CMK (cell line): ENCODE measurements at places on chromosomes 4 and X.

- DNase-seq = no peak
Observed at GRCh38 chrX:110252711-110253110, 65.2 kb downstream of the AMMECR1 start.

- no peak for DNase-seq
Observed at GRCh38 chrX:20263474-20263873, 3.2 kb downstream of the RPS6KA3 start.

GRCh38 chr4:81424816-81425755, 46.6 kb downstream of the RASGEF1B start:
- DNase-seq = no peak

DNA sequence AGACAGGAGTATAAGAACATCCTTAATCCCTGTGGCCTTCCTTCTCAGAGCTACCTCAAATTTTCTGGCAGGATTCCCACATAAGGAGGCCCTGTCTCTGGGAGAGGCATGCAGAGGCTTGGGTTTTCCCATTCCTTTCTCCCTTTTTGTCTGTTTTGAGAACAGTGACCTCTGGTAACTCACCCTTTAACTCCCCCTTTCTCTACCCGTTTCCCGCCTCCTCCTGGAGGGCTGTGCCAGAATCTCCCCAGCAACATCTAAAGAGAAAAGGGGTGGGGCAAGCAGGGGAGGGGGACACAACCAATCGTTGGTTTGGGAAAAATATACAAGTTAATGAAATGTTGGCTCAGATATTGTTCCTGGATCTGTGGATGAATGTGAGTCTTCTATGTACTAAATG, 303.7 kb upstream of the IRS4 start:
- no peak for DNase-seq

- DNase-seq = no peak
Observed at GRCh38 chr4:58603951-58604350, 1493.8 kb upstream of the IGFBP7 start.

DNA sequence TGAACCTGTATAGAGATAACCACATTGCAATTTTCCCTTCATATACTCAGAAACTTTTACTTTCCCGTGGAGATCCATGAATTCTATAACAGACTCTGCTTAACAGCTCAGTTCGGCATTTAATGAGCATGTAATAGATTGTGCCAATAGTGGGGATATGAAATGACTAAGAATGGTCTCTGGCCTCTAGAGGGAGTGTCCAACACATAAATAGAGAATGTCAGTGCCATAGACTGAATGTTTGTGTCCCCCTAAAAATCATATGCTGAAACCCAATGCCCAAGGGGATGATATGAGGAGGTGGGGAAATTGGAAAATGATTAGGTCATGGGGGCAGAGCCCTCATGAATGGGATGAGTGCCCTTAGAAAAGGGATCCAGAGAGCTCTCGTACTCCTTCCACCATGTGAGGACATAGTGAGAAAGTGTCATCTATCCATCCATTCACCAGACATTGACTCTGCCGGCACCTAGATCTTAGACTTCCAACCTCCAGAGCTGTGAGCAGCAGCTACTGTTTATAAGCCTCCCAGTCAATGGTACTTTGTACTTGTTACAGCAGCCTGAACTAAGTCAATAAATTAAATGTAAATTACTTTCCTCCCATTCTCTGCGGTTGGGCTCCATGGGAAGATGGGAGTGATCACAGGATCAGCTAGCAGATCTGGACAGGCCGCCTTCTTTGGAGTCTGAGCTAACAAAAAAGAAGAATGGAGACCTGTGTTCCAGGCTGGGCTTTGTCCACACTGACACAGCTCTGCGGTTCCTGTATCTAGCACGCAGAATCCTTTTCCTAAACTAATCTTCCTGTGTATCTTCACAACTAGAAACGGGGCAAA, 28.1 kb upstream of the HPSE start:
- DNase-seq = no peak

DNA sequence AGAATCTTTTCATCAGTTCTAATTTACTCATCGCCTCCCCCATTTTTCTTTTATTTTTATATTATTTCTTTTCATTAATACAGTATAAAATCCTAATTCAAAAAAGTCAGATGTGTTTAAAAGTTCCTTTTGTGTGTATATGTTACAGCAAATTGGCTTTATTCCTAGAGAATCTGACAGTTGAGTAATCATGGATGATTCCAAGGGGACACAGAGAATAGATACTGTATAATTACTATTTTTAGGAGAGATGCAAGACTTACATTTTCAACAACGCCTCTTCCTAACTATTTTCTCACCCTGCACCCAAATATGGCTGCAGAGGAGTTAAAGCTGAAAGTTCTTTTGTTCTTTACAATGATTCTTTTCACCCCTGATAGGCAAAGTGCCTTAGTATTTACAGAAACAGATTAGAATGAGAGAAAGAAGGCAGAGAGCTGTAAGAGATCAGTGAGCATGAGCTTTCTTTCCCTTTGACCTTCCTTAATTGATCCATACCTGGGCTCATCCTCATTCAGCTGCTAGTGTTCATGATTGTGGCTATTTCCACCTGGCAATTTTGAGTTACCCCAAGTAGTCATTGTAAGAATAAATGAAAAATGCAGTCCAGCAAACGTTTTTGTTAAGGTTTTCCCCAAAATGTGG, 210.8 kb downstream of the SLC4A4 start:
- DNase-seq = no peak

- no peak for DNase-seq
Observed at GRCh38 chr4:125049711-125050110, 265.0 kb upstream of the FAT4 start.

- no peak for DNase-seq
Observed at GRCh38 chr4:26647523-26648224, 63.8 kb downstream of the TBC1D19 start.

GRCh38 chr4:185587427-185588161, 52.3 kb upstream of the PDLIM3 start:
- DNase-seq = no peak

GRCh38 chr4:15163284-15163645, 161.0 kb downstream of the CPEB2 start:
- DNase-seq = no peak

- no peak for DNase-seq
Observed at GRCh38 chr4:156018383-156018782, 64.7 kb upstream of the CTSO start.

GRCh38 chr4:3250438-3250955, 1.5 kb downstream of the MSANTD1 start:
- DNase-seq = no peak

GRCh38 chrX:125505207-125505606, 185.5 kb downstream of the TEX13C start:
- no peak for DNase-seq

GRCh38 chr4:41561244-41561643, 23.3 kb downstream of the LIMCH1 start:
- no peak for DNase-seq

DNA sequence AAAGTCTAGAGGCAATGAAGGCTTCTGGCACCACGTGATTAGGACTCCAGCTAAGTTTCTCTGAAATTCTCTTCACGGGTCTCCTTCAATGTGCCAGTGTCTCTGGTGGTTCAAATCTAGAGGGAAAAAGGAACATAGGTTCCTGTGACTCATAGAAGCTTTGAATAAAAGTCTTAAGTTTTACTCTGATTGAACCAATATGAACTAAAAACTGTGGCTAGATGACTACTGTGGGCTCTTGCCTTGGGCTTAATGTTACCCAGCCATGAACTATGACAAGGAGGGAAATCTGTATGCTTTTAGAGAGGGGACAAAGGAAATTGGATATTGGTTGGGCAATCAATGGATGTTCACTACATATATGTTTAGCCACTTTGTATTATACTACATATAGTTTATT, 49.9 kb upstream of the TEX13D start:
- DNase-seq = no peak

GRCh38 chr4:180455226-180455625, 1788.0 kb upstream of the TENM3 start:
- no peak for DNase-seq

GRCh38 chrX:17817251-17817650, 43.8 kb downstream of the RAI2 start:
- DNase-seq = no peak

GRCh38 chrX:53481816-53482465, 47.8 kb upstream of the HSD17B10 start:
- no peak for DNase-seq

DNA sequence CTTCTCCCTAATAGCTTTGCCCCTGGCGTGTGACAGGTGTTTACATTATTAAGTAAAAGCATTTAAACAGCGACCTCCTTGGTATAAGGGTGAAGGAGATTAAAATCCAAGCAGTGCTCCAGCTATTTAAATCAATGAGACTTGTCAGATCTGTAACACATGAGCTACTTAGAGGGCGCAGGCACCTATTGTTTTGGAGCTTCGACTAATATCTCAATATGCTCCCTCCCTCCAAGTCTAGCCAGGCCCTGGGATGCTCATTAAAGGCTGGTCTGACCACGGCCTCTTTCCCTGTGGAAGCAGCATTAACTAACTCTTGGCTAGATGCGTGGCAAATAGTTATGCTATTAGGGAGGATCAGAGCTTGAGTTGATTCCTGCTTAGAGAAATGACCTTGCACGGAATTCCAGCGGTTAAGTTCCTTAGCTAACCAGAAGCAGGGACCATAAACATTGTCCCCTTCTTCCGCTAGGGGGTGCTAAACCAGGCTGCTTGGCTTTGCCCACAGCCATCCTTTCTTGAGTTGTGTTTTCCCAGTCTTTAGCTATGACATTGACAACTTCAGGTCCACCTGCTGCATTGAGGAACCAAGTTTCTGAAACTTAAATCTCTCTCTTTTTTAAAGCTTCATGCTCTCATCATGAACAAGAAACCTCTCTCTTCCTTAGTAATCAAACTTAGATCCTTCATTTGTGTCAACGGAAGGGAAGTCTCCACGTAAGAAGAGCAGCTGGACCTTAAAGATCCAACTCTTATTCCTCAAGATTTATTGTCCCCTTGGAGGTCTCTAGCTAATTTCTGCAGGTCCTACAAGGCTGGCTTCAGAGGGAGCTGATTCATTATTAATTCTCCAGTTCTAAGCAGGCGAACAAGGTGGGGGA, 80.7 kb upstream of the IGFBP7 start:
- DNase-seq = peak; percentile 39

DNA sequence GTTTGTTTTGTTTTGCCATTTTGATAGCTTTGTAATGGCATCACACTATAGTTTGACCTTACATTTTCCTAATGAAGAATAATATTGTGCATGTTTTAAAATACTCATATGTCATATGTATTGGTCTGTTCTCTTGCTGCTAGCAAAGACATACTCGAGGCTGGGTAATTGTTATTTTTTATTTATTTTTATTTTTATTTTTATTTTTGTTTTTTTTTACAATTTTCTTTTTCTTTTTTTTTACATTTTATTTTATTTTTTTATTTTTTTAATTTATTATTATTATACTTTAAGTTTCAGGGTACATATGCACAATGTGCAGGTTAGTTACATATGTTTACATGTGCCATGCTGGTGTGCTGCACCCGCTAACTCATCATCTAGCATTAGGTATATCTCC, 104.6 kb upstream of the GRID2 start:
- DNase-seq = no peak

GRCh38 chrX:45986081-45986480, 559.1 kb downstream of the ZNF674 start:
- DNase-seq = no peak

GRCh38 chr4:15035159-15035558, 32.9 kb downstream of the CPEB2 start:
- no peak for DNase-seq

DNA sequence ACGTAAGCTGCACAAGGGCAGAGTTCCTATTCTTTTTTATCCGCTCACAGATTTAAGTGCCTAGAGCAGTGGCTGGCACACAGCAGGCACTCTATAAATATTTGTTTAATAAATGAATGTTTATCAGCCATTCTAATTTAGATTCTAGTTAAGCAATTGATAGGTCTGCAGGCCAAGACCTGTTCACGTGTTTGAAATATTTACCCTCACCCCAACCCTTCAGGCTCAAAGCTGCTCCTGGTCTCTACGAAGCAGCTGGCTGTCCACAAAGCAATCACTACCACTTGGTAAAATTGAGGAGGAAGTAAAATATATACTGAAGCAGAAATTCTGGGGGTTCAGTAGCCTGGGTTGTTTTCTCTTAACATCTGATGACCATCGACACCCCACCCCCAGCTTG, 158.1 kb downstream of the MGST2 start:
- DNase-seq = no peak

DNA sequence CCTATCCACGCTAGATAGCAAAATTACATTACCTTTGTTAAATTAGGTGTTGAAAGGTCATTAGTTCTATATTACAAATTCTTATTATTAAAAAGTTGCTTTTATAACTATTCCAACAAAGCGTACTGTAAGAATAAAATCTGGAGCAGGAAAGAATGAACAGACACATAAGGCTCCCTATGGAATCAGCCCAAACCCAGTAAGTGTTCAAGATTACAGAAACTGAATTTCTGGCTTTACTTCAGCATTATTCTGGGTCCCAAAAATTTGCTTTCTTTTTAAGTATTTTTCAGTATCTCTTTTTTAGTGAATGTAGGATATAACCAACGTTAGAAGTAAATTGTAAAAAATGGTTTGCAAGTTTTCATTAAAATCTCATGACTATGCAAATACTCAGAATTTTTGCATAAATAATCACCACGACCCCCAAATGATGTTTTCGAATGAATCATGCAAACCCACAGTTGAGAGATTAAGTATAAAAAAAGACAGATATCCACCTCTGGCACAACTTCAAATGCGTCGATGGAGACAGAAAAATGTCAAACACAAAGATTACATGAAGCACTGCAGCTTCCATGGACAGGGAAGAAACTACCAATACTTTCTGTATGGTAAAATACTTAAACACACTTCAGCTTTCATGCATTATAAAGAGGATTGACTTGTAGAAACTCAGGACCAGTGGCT, 238.5 kb downstream of the RASL11B start:
- no peak for DNase-seq

GRCh38 chr4:79413886-79414285, 5.9 kb upstream of the GK2 start:
- no peak for DNase-seq

GRCh38 chrX:140360284-140360683, 144.6 kb downstream of the SOX3 start:
- DNase-seq = no peak

GRCh38 chr4:2800691-2801596, 8.1 kb downstream of the SH3BP2 start:
- DNase-seq = peak; percentile 80

GRCh38 chrX:102745513-102745856, 24.9 kb downstream of the GPRASP3 start:
- DNase-seq = no peak

DNA sequence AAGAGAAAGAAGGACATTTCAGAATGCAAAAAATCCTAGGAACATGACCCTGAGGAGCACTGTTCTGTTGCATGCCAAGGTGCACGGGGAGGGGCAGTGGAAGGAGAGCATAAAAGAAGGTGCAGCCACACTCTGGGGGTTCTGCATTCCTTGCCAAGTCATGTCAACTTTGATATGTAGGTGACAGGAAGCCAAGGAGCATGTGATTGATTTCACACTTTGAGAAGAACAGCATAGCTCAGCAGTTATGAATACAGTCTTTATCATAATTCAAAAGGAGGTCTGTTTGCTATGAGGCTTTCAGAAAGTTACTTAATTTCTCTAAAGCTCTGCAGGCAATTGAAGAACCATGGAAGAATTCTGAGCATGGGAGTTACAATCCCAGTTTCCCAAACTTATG, 50.6 kb downstream of the SCFD2 start:
- no peak for DNase-seq

GRCh38 chr4:39698424-39699009, 581 bp downstream of the UBE2K start:
- DNase-seq = peak; percentile 61
